ENCODE measurements at places on chromosomes 5 and 9.
A peak's percentile ranks its signal among the peaks of the same experiment; 100 is the strongest.

- DNase-seq: no peak
Measured at GRCh38 chr9:27571011-27571410, 2.3 kb downstream of the C9orf72 start.

GRCh38 chr5:139651853-139652787, 4.0 kb downstream of the CXXC5 start:
- peak; percentile 58 for DNase-seq

DNA sequence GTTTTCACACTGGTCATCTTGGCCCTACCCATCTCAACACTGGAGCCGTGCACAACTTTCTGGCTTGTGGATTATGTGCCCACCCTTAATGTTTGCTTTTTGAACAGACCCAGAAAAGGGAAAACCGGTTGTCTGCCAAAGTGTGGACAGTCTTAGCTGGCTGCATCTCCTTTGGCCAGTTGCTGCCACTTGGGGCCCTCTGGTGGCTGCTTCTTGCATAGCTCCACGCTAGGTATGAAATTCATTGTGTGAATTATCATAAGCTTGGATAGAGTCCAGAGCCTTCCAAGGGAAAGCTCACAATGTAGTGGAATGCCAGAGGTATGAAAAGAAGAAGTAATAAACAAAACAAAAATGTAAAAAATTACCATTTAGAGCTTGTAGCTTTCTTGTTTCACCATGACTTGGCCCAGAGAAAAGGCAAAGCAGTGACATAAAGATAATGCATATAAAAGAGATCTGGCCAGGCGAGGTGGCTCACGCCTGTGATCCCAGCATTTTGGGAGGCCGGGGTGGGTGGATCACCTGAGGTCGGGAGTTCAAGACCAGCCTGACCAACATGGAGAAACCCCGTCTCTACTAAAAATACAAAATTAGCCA, 12.5 kb upstream of the SLC36A3 start:
- peak; percentile 88 for DNase-seq

DNA sequence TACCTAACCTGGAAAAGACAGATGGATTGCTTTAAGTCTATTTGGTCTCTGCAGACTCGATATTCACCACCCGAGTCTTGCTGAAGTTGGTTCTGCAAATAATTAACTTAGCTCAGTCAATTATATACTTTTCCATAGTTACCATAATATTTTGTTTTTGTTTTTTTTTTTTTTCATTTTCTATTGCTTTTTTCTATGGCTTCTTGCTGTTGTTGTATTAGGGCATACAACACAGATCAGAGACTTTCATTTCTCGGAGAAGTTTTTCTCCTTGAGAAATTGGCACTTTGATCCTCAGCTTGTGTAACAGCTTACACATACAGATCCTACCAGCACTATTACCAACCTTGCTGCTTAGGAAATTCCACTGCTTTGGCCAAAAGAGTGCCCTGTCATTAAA, 88.0 kb downstream of the GPR21 start:
- no peak for DNase-seq

- DNase-seq: no peak
Measured at GRCh38 chr5:172059661-172060100, 53.2 kb upstream of the FBXW11 start.

- DNase-seq: no peak
Measured at GRCh38 chr9:94944626-94945025, 218.1 kb downstream of the AOPEP start.

DNA sequence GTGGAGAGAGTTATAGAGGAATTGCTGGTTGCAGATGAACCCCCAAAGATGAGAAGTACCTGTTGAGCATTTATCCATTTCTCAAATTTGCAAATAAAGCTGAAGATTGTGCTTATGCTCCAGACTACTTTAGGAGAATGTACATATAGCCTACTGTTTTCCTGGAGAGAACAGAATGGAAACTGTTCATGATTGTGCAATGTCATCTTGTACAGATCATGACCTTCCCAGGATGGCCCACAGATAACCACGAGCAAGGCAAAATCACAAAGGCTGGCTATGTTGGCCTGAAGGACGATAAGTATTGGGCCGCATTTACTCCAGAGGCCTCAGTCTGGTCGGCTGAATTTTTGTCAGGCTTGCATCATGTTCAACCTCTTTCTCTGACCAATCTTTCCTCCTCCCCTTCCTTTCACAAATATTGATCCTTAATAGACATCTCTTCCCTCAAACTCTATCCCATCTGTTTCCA, 28.5 kb upstream of the RICTOR start:
- no peak for DNase-seq

GRCh38 chr5:445591-445990, 2.6 kb downstream of the EXOC3 start:
- DNase-seq: peak; percentile 6

- no peak for DNase-seq
Measured at GRCh38 chr9:93257808-93258331, 73.9 kb downstream of the WNK2 start.

DNA sequence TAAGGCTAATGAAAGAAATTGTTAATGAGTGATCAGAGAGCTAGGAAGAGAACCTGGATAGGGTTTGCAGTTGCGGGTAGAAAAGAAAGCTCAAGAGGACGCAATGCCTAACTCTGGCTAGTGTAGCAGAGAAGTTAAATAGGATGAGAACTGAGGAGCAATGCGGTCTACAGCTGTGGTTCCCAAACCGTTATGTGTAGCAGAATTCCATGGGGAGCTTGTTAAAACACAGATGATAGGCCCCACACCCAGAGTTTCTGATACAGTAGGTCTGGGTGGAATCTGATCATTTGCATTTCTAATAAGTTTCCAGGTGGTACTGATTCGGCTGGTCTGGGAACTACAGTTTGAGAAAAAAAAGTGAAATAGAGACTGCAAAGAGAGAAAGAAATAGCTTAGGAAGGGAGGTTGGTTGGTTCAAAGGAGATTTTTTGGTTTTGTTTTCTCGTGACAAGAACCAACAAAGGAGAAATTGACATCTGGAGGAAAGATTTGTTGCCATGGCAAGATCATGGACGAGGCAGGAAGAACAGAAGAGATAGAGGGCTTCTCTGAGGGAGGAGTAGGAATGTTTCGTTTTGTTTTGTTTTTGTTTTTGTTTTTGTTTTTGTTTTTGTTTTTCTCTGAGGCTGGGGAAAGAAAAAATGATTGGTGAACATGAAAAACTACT, 276.1 kb downstream of the ARRDC3 start:
- no peak for DNase-seq

DNA sequence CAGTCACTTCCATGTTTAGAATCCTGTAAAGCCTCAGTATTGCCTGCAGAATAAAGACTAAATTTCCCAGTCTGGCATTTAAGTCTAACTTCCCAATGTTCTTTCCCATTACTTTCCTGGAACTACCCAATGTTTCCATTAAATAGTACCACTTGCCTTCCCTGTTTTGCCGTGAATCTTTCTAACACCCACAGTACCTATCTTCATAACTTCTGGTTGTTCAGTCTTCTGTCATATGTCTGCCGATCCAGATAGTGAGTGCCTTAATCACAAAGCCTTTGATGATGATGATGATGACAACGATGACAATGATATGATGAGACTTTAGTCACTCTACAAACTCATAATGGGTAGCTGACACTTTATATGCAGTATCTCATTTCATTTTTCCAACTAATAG, 6.6 kb upstream of the HEMGN start:
- DNase-seq: no peak

GRCh38 chr9:134600371-134600770, 41.2 kb upstream of the COL5A1 start:
- no peak for DNase-seq

GRCh38 chr9:72262063-72262462, 102.9 kb downstream of the ZFAND5 start:
- no peak for DNase-seq

GRCh38 chr5:170294057-170294456, 3.5 kb downstream of the LCP2 start:
- no peak for DNase-seq

GRCh38 chr5:172855597-172856292, 21.7 kb downstream of the ERGIC1 start:
- DNase-seq: no peak

GRCh38 chr5:22076586-22076985, 776.6 kb downstream of the CDH12 start:
- no peak for DNase-seq

DNA sequence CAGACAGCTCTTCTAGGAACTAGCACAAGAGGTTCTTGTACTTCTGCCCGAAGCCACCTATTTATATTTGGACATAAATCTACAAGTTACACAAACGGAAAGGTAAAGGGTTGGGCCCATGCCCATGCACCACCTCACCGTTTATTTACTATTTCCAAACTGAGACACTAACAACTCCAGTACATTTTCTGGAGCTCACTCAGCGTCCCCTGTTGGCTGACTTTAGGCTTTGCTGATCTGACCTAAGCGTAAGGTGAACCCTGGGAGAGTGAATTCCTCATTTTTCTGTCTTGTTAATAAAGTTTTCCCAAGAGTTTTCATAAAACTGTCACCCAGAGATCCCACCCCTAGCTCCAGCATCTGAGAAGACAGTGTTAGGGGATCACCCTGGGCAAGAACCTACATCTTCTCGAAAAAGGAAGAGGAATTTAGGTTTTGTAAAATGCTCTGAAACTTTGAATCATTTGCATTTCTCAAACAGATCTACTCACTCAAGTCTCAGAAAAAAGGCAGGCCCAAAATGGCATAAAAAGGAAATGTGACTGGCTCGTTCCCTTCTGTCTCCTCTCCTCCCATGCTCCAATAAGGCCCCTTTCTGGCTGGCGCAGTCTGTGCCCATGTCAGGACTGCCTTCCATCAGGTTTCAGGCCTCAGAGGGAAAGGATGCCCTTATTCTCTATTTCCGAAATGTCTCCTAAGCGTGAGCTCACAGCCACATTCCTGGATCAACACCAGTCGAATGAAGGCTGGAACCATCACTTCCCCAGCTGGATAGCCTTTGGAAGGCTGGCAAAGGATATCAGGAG, 201.3 kb downstream of the FANCC start:
- no peak for DNase-seq

- no peak for DNase-seq
Measured at GRCh38 chr5:141784529-141784928, 93.7 kb downstream of the PCDH1 start.

GRCh38 chr5:31534527-31535046, 2.5 kb downstream of the C5orf22 start:
- no peak for DNase-seq

DNA sequence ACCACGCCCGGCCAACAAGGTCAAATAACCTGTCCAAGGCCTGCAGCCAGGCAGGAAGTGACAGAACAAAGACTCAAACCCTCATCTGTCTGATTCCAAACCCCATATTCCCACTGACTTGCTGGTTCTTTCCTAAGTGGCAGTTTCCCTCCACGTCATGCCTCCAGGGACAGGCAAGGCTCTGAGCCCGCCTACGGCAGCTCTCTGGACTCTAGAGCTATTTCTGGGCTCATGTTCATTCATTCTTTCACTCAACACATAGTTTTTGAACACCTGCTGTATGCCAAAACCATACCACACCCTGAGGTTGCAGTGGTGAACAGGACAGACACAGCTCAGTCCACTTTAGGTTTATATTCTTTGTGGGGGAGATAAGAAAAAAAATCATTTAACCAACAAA, 5.2 kb upstream of the FBP1 start:
- no peak for DNase-seq

GRCh38 chr5:966941-967340, 41.7 kb upstream of the NKD2 start:
- DNase-seq: no peak

DNA sequence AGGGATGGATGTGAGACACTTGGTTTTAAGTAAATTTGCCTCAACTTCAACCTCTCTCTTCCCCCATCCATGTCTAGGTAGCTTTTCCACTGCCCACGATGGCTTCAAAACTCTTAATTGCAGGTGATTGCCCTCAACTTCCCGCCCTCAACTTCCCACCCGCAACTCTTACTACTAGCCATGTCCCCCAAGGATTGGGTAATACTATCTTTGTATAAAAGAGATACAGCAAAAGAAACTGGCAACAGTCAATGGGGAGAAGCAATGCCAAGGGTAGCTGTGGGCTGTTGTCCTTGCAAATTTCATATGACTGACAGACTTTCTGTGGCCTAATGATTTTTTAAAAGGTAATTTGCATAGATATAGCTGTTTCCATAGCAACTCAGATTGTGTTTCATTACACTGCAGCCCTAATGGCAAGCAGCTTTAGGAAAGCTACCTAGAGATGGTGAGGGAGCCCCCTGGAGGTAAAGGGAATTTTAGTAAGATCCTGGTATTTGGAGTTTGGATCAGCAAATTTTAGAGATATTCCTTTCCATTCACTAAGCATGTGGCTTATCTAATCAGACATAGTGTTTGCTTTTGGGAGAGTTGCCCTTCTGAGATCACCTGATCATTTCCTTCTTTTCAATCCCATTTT, 421.5 kb upstream of the DAP start:
- no peak for DNase-seq

DNA sequence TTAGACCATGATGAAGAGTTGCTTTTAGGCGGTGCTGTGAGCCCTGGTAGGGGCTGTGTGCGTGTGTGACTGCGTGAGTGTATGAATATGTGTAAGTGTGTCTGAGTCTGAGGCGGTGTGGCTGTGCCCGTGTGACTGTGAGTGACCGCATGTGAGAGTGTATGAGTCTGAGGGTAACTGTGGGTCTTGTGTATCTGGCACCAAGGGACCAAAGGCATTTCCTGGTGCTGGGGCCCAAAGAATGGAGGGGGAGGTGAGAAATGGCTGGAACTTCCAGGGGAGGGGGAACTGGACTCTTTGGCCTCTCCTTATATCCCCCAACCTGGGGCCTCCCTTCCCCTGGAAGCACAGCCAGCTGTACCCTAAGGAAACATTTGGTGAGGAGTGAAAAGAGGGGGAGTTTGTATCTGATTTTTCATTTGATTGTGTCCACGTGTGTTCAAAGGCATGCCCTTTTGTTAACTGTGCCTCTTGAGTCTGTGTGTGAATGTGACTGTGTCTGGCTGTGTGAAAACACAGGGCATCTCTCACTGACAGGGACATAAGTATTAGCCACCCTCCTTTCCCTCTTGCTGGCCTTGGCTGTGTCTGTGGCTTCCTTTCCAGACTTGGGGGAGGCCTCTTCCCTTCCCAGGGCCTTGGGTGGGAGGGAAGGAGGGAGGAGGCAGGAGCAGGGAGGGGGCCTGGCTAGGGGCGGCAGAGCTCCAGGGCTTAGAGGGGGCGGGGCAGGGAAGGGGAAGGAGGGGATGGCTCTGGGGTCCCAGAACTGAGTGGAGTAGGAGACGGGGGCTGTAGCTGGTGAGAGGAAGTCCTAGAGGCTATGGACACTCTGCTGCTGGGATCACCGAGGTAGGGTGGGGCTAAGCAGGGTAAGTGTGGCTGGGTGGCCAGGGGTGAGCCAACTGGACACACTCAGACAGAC, 1.4 kb downstream of the IL11RA start:
- no peak for DNase-seq

GRCh38 chr9:92026206-92027002, 76.4 kb upstream of the ROR2 start:
- DNase-seq: no peak

GRCh38 chr9:81680506-81680905, 8.8 kb downstream of the TLE1 start:
- DNase-seq: no peak

GRCh38 chr5:10913841-10914240, 152.8 kb upstream of the DAP start:
- DNase-seq: no peak

GRCh38 chr5:157766902-157767301, 23.4 kb downstream of the LSM11 start:
- no peak for DNase-seq

- no peak for DNase-seq
Measured at GRCh38 chr5:10588779-10589447, 25.0 kb downstream of the ANKRD33B start.

GRCh38 chr5:60492958-60493357, 207.0 kb downstream of the DEPDC1B start:
- DNase-seq: no peak

Measured in glutamatergic neuron (in vitro differentiated cells).